Stimulated activated CD8-positive, alpha-beta memory T cell treated with anti-CD3 and anti-CD28 coated beads, Interleukin-4, amount 100 ng/mL, for 1 hour (primary cell): ENCODE measurements at places on chromosomes 4 and X.

- no peak for DNase-seq
These were observed 134.3 kb downstream of the AMELX start for GRCh38 chrX:11427453-11428071.

- no peak for DNase-seq
These were observed 105.1 kb upstream of the GRID2 start for GRCh38 chr4:92198711-92199110.

DNA sequence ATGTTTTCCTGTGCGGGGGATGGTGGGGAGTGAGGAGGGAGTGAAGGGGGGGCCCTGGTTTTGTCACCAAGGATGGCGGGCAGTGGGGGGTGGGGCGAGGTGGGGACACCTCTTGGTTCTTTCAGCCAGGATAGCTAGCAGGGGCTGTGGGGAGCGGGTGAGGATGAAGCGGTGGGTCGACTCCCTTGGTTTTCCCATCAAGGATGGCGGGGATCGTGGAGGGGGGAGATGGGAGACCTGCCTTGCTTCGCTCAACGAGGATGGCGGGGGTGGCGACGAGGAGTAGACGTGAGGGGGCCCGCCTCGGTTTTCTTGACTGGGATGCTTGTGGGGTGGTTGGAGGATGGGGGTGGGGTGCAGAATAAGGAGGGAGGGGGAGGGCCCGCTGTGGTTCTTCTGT is 643 bp downstream of the FHL1 start:
- DNase-seq: no peak

DNA sequence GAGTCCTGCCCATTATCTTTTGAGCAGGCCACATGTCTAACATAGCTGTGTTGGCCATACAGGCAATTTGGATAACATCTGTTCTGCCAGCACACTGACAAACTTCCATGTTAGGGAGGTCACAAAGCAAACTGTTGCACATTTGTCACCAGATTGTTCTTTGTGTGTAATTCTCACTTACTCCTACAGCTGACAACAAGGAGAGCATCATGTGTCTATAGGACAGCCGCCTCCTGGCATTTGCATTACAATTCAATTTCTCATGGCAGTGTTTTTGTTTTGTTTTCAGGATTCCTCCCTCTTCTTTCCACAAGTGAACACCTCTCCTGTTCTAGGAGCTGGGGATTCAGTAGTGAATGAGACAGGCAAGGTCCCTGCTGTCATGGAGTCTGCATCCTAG is 94.3 kb upstream of the LEF1 start:
- DNase-seq: no peak

GRCh38 chrX:20244931-20245330 is 21.8 kb downstream of the RPS6KA3 start:
- DNase-seq: no peak

GRCh38 chrX:133215017-133215416 is 3.1 kb downstream of the TFDP3 start:
- DNase-seq: no peak

DNA sequence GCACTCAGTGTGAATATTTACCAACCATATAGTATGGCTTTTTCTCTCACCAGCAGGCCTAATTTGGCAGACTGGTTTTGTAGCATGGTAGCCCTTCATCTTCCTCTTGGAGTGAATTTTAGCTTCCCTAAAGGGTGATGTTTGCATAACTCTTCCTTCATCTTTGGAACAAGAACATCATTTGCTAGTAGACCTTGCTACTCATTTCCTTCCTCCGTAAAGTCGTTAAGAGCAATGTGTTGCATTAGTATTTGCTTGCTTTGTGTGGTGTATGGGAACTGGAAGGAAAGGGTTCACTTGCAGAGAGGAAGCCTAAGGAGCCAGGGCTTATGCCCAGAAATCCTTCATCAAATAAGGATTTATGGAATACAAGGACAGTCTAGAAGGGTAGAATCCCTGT is 50.2 kb upstream of the PGRMC2 start:
- no peak for DNase-seq

DNA sequence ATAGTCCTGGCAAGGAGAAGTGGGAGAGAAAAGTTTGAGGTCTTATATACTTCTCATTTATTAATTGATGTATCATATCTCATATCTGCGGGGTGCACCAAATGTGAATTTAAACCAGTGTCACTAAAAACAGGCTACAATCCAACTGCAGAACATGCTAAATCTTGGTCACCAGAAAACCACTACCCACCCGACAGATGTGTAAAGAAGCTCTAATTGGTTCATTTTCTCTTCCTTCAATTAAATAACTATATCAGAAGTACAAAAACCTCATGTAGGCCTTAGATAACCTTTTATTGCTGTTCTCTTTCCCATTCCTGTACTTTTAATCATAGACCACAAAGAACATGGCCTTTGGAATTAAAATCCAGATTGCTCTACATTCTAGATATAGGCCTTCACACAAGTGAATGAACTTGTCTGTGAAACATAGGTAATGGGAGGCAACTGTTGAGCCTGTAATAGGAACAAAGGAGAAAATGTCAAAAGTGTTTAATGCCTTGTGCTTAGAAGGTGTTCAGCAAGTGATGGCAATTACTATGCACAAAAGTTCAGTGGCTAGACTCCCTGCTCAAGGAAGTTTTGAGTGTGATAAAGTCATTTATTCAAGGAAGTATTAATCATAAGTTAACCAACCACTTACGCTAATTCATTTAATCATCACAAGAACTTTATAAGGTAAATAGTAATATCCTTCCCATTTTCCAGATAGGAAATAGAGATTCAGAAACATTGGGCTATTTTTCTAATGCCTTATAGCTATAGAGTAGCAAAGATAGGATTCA is 425.6 kb downstream of the INPP4B start:
- no peak for DNase-seq

DNA sequence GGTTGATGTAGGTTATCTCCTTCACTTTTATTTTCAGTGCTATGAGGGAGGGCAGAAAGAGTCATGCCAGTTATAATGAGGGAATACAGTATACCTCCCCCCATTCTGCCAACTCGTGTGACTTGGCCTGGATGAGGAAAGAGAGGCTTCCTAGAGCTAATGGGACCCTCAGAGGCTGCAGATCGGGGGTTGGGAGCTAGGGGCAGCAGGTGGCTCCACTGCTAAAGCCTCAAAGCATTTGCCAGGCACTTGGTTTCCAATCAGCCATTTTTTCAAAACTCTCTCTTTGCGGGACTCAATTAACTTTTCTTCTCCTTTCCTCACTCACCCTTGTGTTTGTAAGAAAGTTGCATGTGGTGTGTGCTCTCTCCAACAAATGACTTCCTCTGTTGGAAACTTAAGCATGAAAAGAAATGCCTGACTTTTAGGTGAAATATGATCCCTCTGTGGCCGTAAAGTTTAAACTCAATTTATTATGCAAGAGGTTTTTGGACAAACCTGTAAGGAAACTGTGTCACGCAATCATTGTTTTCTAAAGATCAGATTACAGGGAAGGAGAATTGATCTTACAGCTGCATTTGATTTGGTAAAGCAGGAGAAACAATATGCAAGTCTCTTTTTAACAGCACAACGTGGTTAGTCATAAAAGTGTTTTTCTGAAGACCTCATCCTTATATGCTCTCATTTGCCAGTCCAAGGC is 7.0 kb downstream of the SFRP2 start:
- DNase-seq: no peak

- DNase-seq: no peak
These were observed 870.2 kb downstream of the ADGRL3 start for GRCh38 chr4:62070291-62070852.
